ENCODE measurements at places on chromosomes 3 and 15.

GRCh38 chr15:72599855-72600464 lies 54.5 kb upstream of the GOLGA6B start:
- DNase-seq: peak; percentile 33

DNA sequence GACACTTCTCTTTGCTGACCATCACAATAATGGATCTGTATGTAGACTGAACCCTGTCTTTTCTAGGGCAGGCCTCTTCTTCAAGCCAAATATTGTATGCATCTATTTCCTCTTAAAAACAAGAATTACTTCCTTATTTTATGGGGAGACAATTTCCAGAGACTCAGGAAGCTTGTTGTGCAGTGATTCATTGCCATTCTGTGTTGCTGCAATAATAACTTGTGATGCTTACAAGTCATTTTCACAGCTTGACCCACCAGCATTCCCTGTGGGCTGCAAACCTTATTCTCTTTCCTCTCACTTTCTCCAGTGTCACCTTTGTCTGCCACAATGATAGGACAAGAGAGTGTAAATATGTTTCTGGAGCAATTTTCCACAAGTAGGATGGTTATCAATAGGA lies 276.7 kb upstream of the SGO1 start:
- no peak for DNase-seq

- DNase-seq: no peak
Measured at GRCh38 chr15:73328981-73329380, 39.8 kb downstream of the HCN4 start.

GRCh38 chr15:31272558-31273257 lies 53.9 kb upstream of the KLF13 start:
- no peak for DNase-seq

DNA sequence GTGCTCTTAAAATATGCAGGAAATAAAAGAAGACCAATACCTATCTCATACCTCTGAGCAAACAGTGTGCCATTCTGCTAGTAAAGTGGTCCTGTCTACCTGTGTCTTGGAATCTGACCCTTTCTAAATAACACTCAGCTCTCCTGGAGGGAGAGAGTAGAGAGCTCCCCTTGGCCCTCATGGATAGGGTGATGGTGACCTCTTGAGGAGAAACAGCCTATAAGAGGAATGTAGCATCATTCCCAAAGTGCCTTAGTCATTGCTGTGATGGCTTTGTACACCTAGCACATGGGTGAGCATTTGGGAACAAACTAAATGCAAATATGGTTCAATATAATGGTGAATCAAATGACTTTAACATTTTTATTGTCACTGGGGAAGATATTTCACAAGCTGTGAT lies 10.0 kb downstream of the SNTN start:
- no peak for DNase-seq

DNA sequence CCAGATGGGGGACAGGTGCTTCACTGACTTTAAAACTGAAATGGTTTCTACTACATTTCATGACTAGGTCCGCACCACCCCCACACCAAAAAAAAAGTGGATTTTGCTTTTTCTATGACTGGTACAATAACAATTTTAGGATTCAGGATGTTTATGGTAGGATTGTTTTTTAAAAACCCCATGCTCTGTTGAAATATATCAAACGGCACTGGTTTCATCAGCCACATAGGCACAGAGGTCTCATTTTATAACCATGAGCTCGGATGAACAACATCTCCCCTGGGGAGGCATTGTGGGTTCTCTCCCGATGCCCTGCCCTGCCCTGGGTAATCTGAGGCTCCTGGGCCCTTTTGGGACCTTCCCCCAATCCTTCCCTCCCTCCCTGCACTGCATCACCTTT lies 202.7 kb upstream of the KBTBD8 start:
- DNase-seq: no peak

- peak; percentile 45 for DNase-seq
Measured at GRCh38 chr3:31165399-31165860, 271.0 kb upstream of the GADL1 start.

GRCh38 chr3:4065554-4065953 lies 237.6 kb upstream of the SETMAR start:
- peak; percentile 45 for DNase-seq

DNA sequence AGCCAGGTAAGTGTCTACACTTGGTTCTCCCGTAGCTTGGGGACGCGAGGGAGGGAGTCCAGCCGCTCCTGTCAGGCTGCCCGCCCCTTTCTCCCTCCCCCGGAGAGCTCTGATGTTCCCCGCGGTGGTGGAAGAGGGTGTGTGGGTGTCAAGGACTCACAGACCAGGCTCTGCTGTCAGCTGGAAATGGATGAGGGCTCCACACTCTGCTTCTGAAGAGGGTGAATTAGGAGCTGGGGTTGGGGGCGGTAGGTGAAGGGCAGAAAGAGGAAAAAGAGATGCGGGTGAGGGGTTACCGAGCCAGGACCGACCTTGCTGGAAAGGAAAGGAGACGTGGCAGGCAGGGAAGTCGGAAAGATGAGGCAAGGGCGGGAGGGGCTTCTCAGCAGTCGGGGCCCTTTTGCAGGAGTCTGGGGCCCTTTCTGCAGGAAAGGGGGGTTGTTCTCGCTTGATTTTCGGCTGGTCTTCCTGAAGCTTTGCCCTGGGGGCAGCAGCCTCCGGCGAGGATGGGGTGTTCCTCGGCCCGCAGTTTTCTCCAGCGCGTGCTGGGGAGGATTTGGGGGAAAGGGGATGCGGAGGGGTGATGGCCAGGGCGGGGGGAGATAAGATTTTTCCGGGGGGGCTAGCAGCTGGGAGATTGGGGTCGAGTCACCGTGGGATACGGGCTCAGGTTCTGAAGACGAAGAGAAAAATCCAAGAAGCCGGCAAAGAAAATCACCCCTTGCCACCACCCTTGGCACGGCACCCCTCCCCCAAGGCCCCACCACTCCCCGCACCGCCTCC lies 602 bp upstream of the BAHD1 start:
- no peak for DNase-seq

DNA sequence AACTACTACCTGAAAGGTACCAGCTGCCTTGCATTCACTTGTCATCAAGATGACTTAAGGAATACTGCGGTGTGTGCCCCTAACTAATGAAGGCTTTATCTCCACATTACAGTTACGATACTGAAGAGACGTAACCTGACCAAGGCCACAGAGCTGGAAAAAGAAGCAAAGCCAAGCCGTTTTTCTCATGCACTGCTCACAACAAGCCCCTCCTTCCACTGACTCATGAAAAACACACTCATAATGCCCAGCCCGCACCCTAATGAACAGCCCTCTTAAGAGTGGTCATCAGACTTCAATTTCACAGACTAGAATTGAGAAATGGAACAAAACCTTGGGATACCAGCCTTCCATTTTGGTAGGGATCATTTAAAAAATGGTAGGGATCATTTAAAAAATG lies 11.6 kb downstream of the PSMD6 start:
- DNase-seq: no peak

GRCh38 chr3:149339931-149340309 lies 6.5 kb upstream of the TM4SF18 start:
- no peak for DNase-seq

DNA sequence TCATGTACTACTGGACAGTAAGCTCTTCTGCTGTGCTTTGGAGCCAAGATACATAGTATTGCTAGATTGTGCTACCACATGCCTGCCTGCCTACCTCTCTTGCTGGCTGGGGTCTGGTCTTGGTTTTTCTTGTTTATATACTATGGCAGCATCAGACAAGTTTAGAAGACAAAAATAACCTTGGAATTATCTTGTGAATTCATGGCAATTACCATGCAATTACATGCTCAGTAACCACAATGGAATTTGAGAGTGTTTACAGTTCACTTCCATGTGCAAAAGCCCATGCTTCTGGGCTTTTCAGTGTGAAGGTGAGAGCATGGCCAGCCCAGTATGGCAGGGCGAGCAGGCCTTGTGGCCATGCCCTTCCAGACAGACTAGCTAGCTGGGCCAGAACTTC lies 48.0 kb upstream of the C15orf61 start:
- no peak for DNase-seq

DNA sequence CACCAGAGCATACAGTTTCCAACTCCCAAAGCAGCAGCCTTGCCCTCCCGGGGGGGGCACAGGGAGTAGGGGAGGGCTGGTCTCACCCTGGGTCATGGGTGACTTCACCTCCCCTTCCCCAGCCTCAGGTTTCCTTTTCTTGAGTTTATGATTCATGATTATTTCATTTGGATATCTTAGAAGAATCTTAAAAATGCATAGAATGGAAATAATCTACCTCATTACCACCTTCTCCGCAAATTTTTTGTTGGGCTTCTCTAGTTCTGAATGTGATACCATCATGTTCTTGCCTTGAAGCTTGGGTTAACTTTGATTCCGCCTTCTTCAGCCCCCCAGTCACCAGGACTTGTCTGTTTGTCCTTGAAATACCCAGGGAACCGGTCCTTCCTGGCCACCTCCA lies 148.8 kb upstream of the ROPN1 start:
- DNase-seq: no peak

GRCh38 chr3:43621656-43622432 lies at the start of gene ANO10:
TSS of gene ANO10 (minus strand) at chr3:43622011. CDS start at chr3:43605852, 16,159 bp downstream.
- DNase-seq: peak; percentile 98

DNA sequence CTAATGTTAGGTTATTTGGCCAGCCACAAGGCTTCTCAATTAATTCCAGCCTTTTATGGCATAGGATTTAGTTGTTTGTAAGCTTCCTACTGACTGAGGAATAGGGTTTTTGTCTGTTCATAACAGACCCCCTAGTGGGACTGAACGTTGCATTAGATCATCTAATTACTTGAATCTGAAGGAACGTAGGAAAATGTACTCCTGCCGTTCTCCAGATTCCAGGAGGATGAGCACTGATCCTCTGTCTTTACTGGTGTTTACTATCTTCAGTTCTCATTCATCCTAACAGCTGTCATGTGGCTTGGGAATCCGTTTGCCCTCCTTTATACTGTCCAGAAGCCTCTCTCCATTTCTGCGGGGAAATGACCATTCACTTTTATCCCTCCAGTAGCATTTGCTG lies 52.7 kb downstream of the RAD54L2 start:
- DNase-seq: peak; percentile 41

- no peak for DNase-seq
Measured at GRCh38 chr15:64895285-64896065, 16.2 kb upstream of the ANKDD1A start.

GRCh38 chr15:31153531-31153930 lies 52.0 kb upstream of the TRPM1 start:
- no peak for DNase-seq

DNA sequence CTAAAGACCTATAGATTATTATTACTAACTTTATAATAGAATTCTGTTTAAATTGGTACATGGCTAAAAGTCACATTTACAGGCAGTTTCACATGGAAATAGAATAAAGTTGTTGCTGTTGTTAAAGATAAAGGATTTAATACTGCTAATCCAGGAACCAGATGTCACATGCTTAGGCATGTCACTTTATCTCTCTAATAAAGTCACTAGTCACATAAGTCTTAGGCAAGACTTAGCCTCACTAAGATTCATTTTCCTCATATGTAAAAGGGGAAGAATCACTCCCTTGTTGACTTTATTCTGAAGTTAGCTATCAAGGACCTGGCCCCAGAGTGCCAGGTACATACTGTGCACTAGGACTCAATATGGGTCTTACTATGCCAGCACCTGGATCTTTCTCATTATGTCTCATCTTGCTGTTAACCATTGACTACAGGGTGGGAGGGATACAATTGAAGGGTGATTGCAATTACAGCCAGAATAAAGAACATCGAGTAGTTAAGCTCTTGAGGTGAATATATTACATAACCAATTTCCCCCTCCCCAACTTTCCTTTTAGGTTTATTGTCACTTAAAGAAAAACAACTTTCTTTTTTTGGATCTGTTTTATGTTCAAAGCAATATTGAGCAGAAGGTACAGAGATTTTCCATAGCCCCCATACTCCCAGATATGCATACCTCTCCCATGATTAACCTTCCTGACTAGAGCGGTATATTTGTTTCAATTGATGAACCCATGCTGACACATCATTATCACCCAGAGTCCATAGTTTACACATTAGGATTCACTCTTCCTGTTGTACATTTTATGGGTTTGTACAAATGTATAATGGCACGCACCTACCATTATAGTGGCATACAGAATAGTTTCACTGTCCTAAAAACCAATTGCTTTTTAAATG lies 36.6 kb downstream of the LNP1 start:
- no peak for DNase-seq

DNA sequence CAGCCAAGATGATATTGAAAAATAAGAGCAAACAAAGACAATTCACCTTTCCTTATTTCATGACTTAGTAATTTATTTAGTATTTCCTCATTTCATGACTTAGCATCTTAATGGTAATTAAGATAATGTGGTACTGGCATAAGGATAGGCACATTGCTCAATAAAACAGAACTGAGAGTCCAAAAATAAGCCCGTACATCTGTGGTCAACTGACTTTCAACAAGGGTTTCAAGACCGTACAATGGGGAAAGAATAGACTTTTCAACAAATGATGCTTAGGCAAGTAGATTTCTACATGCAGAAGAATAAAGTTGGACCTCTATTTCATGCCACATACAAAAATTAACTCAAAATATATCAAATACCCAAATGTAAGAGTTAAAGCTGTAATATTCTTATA lies 603 bp upstream of the PYDC2 start:
- DNase-seq: no peak

GRCh38 chr15:35141743-35142471 lies 56.8 kb upstream of the NANOGP8 start:
- no peak for DNase-seq

DNA sequence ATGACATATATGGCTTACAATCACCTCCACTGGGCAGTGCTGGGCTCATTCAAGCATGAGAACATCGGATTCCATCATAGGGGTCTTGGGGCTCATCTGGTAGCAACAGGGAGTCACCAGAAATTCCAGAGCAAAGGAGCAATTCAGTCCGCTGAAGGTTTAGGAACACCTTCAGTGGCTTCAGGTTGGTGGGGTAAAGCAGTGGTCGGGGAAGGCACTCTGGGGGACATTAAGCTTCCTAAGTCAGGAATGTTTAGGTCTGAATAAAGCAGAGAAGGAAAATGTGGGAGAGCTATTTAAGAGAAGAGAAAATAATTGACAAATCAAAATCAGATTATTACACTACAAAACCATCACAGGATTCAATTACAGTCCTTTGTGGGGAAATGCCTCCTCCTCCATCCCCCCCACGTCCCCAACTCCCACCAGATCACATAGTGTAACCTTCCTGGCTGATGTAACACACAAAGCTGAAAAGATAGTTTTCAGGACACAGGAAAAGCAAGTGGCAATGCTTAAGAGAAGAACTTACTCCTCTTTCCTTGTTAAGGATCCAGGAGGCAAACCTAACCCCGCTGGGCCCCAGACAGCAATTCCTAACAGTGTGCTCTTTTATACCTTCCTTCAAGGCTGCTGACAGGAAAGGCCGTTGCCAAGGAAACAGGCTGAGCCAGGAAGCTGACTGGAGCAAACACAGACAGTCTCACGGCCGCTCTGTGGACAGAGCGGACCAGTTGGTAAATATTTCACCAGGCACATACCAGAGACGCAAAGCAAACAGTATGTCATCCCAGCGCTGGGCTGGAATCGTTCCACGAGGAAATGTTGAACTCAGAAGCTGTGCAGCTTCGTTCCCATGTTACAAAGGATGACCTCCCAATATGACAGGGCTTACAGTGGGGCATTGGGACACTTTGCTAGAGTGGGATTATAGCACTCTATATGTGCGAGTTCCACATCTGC lies 57.5 kb upstream of the LMCD1 start:
- peak; percentile 87 for DNase-seq

GRCh38 chr3:187021748-187022402 lies 91.5 kb downstream of the ST6GAL1 start:
- no peak for DNase-seq

GRCh38 chr3:46359733-46360493 lies 6.0 kb downstream of the CCR2 start:
- peak; percentile 44 for DNase-seq

All from spinal cord (tissue), 10 donors.